ENCODE measurements at places on chromosomes 3 and 15. TPM values are rescaled to one million over a fixed set of nuclear protein-coding genes. Genes with fewer than 3 reads are reported as not detected.

Gene RBP2
- not detected for total RNA-seq

Gene OXTR
- 0.76 TPM for total RNA-seq

Gene PLSCR2
- not detected for total RNA-seq

Gene ABHD2
- 169 TPM for total RNA-seq

Gene KCNMB3
- total RNA-seq: 1.3 TPM

Gene KLHL6
- total RNA-seq: under 0.01 TPM

Gene FEZF2
- total RNA-seq: not detected

Gene OR5K2
- not detected for total RNA-seq

Gene UBAP1L
- total RNA-seq: 2.7 TPM

Gene ITIH3
- total RNA-seq: 0.11 TPM

Gene ADPRH
- 3.5 TPM for total RNA-seq

Gene GASK1A
- 0.78 TPM for total RNA-seq

Gene PLCH1
- total RNA-seq: not detected

Gene XRN1
- 81.1 TPM for total RNA-seq

Gene BLM
- 2.2 TPM for total RNA-seq

Gene TMEM108
- total RNA-seq: not detected

Gene CEMIP
- 1,735 TPM for total RNA-seq

Gene STRC
- total RNA-seq: 0.32 TPM

Gene CXCR6
- not detected for total RNA-seq

Gene COX17
- total RNA-seq: 9.0 TPM

Gene PIF1
- total RNA-seq: 9.9 TPM

Gene PLSCR4
- total RNA-seq: 38.6 TPM

Gene PTH1R
- total RNA-seq: 3.0 TPM

Gene SEMA7A
- total RNA-seq: 12.7 TPM

Gene ADCY5
- total RNA-seq: 1.4 TPM

All from articular chondrocyte of knee joint (primary cell).